ENCODE measurements at places on chromosomes 6 and 20. TPM values are rescaled to one million over a fixed set of nuclear protein-coding genes. Genes with fewer than 3 reads are reported as not detected.

- DNase-seq, result no peak
These were observed 232.8 kb downstream of the RNGTT start for GRCh38 chr6:88730611-88731011.

DNA sequence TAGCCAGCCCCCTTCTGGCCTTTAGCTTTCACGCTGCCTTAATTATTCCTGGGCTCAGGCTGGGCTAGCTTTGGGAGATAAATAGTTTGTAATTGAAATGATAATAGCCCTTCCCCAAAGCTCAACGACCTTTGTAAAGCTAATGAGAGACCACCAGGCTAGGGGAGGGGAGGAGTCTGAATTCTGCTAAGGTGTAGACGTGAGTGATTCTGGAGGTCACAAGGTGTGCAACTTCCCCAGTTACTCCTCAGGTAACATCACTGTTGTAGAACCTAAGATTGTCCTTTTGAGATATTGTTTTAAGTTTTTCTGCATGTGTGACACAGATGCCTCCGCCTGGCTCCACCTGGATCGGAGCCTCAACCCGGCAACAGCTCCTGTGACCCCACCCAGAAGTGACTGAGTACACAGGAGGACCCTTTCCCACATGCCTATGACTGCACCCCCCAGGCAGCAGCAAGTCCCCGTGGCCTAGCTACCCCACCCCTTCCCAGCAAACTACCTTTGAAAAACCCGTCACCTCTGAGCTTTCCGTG lies 5.8 kb upstream of the GPR31 start:
- no peak for DNase-seq

GRCh38 chr6:86152546-86152945 lies 509.9 kb upstream of the SYNCRIP start:
- no peak for DNase-seq

DNA sequence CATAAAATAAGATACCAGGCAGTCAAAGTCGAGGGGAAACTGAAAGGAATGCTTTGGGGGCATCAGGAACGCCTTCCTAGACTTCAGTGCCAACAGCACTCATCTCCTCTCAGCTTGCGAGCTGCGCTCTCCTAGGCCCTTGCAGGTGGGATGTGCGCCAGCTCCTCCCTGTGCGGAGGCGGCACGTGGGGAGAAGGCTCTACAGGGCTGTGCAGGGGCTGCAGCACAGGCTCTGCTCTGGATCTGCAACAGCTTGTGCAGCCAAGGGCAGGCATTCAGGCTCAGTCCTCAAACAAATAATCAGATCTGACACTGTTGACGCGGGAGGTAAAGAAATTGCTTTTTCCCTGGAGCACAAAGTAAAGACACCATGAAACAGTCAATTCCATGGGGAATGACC lies 144.8 kb downstream of the TTLL2 start:
- peak; percentile 79 for DNase-seq

DNA sequence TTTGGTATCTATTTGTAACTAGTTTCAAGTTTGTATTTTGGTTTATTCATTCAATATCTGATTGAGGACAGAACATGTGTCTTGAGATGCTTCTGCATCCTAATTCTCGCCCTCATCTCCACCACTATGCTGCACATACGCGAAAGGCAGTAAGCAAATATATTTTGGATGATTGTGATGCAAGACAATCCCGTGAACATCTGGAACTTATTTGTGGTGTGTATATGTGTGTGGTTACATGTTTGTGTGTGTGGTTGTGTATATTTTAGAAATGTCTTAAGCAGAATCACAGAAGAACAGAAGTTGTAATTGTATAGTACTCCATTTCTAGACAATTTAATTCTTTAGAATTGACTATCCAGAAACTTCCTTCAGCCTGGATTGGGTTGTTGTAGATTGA lies 35.1 kb upstream of the RNF144B start:
- no peak for DNase-seq

DNA sequence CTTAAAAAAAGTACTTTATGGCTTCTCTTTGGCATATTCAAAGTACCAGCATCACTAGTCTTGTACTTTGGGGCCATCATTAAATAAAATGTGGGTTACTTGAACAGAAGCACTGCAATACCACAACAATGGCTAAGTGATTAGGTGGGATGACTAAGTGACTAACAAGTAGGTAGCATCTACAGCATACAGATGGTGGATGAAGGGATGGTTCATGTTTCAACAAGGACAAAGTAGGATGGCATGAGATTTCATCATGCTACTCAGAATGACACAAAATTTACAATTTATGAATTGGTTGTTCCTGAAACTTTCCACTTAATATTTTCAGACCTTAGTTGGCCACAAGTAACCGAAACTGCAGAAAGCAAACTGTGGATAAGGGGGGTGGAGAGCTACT lies 7.7 kb downstream of the MPC1 start:
- no peak for DNase-seq

Gene LY6G6D
- not detected for total RNA-seq
